ELF-1 (cell line): ENCODE measurements at places on chromosomes 6 and 20.

- no peak for DNase-seq
Observed at GRCh38 chr20:63968928-63969760, 586 bp downstream of the ZNF512B start.

DNA sequence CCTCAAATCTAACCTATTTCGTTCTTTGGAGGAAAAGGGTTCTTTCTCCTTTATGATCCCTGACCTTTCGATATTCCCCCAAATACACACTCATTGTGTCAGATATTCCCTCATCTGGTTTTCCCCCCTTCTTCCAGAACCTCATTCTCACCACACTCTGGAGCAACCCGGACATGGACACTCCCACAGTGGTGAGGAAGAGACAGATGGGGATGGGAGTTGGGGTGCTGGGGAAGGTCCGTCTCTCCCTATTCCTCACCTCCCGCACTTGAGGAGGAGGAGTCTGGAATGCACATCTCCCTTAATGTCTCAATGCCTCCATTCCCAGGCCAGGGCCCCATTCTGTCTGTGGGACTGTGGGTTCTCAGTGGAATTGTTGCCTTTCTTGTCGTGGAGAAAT, 1.3 kb downstream of the SLC39A7 start:
- DNase-seq: no peak

GRCh38 chr20:21074605-21075336, 31.4 kb downstream of the LINC00237 start:
- no peak for DNase-seq

DNA sequence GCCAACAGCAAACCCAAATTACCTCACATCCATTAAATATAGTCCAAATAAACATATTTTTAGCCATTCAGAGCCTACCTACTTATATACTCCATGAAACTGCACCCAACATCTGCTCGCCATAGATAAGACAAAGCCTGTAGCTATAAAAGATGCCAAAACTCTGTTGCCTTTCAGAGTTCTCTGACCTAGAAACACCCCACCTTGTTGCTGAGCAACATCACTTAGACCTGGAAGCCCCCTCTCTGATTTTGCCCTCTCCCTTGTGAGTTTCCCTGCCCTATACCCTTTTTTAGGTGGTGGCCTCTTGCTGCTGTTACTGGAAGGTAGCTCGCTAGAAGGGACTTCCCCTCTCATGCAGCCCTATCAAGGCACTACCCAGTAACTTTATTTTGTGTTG, 27.7 kb upstream of the FBXL4 start:
- no peak for DNase-seq

DNA sequence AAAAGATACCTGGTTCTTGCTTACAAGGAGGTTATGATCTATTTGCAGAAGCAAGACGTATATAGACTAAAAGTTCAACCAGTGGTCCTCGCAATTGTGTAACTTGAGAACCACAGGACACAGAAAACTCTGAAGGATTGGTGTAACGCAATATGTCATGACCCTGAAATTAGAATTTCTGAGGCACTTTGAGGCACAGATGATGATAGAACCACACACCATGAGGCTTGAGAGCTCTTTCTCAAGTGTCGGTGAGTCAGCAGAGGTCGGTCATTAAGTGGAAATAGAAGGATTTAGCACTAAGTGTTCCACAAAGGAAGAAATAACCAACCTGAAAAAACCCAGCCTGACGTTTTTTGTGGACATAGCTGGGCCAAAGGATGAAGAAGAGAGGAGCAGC, 15.3 kb upstream of the CCN2 start:
- DNase-seq: no peak

DNA sequence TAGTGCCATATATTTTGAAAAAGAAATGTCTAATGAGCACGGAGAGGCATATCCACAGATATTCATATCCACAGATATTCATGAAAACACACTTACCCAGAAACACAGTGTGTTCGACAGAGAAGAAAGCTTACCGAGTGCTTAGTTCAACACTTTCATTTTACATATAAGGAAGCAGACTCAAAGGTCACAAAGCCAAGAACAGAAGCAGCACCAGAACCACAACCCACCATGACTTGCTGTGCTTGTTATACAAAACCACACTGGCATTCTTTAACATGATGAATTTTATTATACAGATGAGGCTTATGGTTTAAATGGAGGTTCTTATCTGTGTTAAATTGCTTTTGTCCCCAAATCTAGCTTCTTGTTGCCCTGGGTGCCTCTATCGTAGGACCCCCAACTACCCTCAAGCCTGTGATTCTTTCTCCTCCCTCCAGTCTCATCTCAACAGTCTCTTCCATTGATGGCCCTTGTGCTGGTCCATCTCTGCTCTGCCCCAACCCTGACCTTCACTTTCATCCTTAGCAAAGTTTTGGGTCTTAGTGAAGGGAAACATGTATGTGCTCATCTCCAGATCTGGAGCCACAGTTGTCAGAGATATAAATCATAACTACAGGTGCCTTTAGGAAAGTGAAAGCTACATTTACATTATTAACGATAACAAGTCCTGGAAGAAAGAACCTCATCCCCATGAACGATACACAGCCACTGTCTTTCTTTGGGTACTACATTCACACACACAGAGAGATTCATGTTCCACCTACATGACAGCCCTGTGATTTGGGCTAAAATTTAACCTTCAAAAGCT, 40.0 kb downstream of the SF3B5 start:
- no peak for DNase-seq

- DNase-seq: peak; percentile 48
Observed at GRCh38 chr6:111361648-111362047, 121.4 kb downstream of the REV3L start.

DNA sequence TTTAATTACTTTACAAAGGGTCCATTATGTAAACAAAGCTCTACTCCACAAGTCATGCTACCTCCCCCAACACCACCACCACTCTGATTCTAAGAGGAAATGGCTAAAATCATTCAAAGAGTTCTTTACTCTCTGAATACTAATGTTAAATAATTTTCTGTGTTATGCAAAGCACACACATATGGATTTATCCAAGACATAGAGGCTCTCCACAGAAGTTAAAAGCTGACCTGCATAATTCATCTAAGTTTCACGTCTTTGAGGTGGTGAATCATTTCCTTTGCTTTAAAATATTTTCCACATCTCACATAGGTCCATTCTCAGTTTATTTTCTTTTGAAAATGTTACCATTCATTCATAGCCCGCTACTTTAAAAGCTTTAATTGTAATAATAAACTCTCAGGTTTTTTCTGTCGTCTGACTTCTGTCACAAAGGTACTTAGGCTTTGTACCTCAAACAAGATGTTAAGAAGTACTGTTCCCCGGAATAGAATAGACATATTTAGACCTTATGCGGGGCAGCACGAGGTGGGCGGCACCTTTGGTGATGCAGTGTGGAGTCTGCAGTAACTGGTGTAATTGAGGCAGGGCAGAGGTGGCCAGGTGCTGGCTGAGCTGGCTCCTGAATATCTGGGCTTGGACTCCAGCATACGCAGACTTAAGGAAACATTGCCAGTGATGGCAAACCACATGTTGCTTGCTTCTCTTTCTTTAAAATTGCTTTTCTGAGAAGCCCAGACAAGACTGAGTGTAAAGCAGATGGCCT, 55.8 kb downstream of the KIF6 start:
- no peak for DNase-seq

GRCh38 chr20:48760403-48760983, 67.3 kb downstream of the PREX1 start:
- DNase-seq: no peak

DNA sequence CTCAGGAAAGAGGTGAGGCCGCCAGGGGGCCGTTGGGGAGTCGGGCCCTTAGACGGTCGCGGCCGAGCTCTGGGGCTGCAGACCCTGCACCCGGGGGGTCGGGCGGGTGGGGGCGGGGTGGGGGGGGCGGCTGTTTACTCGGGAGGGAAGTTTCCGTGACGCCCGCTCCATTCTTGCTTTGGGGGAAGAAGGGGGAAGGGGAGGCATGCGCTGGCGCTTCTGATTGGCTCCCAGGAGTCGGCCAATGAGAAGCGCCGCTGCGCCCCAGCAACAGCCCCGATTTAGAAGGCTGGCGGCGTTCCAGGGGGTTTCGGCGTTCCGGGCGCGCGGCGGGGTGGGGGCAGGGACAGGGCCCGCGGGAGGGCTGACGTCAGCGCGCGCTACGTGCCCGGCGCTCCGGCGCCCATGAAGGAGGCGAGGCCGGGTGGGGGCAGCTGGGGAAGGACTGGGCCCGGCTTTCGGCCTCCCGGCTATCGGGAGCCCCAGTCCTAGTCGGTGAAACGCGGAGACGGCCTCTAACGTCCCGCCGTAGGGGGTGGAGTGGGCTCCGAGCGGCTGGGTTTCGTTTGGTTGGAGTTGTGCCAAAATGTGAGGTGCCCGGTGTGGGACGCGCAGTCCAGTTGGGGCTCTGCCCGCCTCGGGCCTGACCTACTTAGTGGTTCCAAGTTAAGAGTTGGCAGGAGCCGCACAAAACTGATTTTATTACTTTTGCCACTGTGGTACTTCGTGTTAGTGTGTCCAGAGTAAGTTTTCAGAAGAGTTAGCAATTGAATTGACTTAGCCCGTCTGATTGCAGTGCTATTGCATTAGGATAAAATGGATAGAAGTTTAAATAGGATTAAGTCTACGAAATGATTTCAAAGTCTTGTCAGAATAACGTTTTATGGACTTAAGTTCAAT, 1.1 kb downstream of the PNRC1 start:
- DNase-seq: peak; percentile 96

DNA sequence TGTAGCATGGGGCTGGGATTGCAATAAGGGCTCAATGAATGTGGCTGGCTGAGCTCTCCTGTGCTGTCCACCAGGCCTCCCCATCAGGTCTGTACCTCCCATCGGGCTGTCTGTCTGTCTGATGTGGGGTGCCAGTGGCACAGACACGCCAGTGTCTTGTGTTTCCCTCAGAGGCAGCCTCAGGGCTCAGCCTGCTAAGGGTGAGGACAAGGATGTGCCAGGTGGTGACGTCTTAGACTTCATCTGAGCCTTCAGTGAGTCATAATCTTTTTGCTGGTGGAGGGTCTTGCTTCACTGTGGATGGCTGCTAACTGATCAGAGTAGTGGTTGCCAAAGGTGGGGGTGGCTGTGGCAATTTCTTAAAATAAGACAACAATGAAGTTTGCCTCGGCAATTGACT, 194.7 kb downstream of the NRN1 start:
- DNase-seq: no peak

DNA sequence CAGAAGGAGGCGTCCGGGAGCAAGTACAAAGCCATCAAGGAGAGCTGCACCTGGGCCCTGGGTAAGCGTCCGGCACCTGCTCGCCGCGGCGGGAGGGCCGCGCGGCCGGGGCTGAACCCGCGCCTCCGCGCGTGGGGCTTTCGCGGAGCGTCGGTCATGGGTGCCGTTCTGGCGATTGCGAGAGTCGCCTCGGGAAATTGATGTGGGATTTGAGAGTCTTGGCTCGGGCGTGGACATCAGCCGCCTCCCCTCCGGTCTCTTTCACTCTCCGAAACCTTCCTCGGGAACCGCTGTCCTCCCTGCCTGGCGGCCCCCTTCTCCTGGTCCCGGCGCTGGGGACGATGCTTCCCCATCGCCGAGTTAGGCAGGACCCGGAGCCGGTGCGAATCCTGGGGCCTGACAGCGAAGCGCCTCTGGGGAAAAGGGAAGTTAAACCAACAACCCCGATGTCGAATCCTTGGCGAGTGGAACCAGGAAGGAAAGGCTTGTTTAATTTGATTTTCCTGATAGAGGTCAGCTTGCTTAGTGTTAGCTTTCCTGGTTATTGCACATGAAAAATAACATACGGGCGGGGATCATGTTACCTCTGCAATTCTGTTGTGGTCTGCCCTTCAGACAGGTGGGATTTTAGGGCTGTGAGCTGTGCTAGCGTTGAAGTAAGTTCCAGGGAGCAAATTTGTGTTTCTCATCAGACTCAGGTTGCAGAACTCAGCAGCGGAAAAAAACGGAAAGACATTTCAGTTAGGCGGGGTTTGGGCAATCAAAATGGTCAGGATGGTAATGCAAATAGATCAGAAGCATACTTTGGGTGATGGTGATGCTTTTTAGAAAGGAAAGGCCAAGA, 594 bp downstream of the ARFGEF3 start:
- peak; percentile 23 for DNase-seq

GRCh38 chr6:160043784-160044183, 74.9 kb downstream of the IGF2R start:
- no peak for DNase-seq

DNA sequence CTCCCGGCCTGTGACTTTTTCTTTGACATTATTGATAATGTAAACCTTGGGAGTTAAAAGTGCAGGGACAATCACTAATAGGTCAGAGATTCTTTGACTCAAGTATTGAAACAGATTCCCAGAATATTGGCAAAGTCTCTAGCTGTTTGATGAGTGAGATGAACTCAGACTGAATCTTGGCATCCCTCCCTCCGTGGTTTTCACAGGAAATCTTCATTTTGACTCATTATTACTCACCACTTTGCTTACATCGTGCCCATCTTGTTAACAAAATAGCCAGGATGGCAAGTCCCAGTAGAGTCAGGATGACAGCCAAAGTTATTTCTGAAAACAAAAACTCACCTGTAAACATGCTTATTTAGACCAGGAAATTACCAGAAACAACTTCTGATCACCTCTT, 2.0 kb downstream of the TSBP1 start:
- DNase-seq: no peak

DNA sequence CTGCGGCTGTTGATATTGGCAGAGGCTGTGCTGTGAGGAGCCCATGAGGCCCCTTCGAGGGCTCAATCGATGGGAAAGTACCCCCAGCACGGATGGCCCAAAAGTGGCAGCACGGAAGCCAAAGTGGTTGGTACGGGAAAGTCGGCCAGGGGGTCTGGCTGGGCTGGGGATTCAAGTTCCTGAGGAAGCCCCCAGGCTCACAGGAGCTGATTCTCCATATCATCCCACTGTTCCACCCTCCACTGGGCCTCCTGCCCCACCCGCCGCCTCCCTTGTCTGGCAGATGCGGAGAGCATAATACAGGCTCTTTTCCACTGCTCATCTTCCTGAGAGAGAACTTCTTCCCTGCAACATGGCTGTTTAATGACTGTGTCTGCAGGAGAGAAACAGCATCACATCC, 217.8 kb upstream of the CST7 start:
- DNase-seq: no peak

GRCh38 chr6:51472745-51473487, 614.5 kb downstream of the PKHD1 start:
- DNase-seq: peak; percentile 66

DNA sequence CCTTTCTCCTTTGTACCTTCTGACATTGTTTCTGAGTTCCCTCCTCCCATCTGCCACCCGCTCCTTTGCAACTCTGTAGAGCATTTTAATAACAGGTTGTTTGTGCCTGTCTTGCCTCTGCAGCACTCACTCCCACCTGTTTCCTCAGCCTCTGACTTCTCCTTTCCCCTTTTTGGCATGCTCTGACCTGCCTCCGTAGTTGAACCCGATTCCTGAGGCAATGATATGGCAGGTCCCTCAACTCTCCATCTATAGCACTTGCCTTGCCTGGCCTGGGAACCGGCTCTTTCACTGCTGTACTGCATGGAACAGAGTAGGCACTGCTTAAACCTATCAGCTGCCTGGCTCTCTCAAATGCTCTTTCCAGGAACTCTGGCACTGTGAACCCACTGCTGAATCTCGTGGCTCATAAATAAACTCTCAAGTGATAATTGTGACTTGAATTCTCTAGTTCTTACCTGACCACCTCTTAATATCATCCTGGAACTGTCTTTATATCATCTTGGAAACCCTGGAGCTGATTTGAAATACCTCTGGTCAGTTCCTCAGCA, 50.3 kb downstream of the UTRN start:
- DNase-seq: no peak

- DNase-seq: no peak
Observed at GRCh38 chr6:69622924-69623323, 173.9 kb downstream of the LMBRD1 start.
